ENCODE measurements at places on chromosomes 16 and 17. TPM values are rescaled to one million over a fixed set of nuclear protein-coding genes. Genes with fewer than 3 reads are reported as not detected.

The KIFC3 gene
- 67.5 TPM for total RNA-seq

The PMP22 gene
- total RNA-seq, result 121 TPM

The KRT40 gene
- not detected for total RNA-seq

The KRT36 gene
- not detected for total RNA-seq

The TMEM114 gene
- total RNA-seq, result not detected

The ATAD5 gene
- 1.3 TPM for total RNA-seq

The P2RX1 gene
- total RNA-seq, result 1.5 TPM

The HS3ST4 gene
- not detected for total RNA-seq

DNA sequence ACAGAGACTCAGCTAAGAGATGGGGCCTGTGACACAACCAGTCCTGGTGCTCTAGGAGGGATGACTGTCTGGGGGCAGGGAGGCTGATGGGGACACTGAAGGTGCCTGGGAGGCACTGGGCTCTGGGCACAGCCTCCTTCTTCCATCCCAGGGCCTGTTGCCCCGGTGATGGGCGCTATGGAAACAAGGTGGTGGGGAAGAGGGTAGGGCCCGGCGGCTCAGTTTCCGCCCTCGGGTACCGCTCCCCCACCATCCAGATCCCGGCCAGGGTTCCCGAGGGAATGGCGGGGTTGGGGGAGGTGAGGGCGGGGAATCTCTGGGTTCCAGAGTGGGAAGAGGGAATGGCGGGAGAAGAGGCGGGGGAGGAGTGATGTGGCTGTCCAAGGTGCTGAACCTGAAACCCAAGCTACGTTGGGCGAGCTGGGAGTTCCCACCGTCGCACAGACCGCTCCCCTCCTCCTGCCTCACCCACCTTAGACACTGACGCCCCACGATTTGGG, 981 bp downstream of the KCNH4 start:
- DNase-seq, result peak; percentile 50

DNA sequence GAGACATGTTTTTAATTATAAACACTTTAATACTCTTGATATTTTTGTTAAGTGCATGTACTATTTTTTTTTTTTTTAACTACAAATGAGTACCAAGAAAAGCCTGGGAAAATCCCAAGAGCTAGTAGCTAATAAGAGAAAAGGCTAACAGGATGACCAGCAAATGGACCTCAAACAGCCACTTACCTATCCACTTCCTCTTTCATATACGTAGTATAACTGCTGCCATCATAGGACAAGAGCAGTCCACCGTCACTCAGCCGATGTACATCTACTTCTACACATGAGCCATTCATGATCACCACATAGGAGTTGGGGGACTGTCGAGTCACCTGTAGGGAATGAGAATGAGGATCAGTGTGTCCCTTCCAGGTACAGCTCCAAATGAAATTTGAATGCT, 128.0 kb upstream of the C17orf78 start:
- no peak for DNase-seq

DNA sequence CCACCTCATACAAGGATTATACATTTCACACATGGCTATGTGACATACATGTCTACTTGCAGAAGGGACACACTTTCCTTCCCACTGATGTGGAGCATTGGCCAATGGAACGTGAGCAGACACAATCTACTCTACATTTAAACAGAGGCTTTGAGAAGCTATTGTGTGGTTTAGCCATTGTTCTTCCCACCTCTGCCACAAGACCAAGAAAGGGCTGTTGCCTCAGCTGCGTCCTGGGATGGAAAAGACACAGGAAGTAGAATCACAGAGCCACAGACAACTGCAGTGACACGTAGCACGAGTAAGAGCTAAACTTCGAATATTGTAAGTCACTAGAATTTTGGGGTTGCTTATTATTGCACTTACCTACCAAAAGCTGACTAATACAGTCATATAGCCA, 33.3 kb downstream of the PRKCB start:
- DNase-seq, result no peak

DNA sequence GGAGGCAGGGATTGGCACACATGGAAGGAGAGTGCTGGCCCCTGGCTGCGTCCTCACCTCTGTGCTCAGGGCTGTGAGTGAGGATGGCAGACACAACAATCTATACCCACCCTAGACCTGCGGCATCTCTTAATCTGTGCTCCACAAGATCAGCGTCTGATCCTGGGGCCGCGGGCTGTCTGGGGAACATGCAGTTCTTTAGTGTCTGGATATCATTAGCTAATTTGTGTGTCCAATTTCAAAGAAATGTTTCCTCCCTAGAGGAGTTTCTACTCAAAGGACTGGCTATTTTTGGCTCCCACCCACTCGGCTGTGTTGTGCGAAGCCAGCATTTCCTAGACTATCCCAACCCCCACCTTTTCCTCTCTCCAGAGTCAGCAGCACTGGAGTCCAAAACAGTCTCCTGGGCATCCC, 93.8 kb downstream of the GRIN2A start:
- DNase-seq, result peak; percentile 45

GRCh38 chr17:21774263-21774662, 81.9 kb downstream of the KCNJ18 start:
- no peak for DNase-seq

DNA sequence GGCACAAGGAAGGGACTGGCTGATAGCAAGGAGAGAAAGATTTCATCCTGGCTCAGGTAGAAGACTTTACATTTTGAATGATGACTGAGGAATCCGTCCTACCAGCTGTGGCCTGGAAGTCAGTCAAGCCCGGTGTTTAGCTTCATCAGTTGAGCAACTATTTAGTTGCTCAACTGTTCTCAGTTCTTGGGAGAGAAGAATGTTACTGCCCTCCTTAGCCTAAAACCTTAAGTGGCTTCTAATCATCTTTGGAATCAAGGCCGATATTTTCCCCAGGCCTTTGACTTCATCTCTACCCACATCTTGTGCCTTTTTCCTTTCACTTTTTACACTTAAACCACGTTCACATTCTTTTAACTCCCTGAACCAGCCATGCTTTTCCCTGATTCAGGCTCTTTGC, 17.3 kb upstream of the RBL2 start:
- DNase-seq, result no peak

GRCh38 chr17:82228278-82228841, 482 bp upstream of the SLC16A3 start:
- DNase-seq, result no peak

DNA sequence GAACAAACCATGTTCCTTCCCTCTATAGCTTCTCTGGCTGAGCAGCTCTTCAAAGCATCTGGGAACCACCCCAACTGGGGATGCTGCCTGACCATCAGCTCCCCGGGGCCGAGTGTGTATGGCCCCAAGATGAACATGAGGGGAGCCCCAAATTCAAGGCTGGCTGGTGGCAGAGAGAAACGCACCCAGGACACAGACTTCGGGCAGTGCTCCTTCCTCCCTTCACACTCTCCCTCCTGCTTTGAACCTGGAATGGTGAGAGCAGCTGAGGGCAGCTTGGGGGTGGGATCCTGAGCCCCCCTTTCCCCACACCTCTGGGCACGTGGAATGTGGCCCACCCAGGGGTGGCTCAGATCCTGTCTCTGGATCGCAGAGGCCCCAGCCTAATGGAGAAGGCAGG, 17.2 kb downstream of the TLE7 start:
- no peak for DNase-seq

DNA sequence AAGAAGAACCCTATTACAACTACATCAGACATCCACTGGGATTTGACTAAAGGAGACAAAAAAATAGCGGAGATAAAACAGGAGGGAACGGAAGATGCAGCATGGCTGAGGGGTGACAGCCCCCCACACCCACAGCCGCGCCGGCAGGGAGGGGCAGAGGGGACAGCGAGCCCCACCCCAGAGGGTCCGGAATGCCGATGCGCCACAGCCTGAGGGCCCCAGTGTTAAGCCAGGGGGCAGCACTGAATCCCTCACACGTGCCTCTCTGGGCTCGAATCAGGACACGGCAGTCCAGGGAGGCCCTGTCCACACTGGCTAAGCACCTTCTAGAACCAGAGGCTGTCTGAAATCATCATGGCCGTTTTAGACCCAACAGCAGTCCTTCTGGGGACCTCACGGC, 18.8 kb downstream of the MAP1LC3B start:
- DNase-seq, result no peak

GRCh38 chr17:66951605-66951953, 12.9 kb upstream of the CACNG4 start:
- no peak for DNase-seq

DNA sequence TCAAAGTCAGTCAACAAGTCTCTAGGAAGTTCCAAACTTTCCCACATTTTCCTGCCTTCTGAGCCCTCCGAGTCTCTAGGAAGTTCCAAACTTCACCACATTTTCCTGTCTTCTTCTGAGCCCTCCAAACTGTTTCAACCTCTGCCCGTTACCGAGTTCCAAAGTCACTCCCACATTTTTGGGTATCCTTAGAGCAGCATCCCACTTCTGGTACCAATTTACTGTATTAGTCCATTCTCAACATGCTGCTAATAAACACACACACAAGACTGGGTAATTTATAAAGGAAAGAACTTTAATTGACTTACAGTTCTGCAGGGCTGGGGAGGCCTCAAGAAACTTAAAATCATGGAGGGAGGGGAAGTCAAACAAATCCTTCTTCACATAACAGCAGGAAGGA, 169.0 kb upstream of the HS3ST3A1 start:
- DNase-seq, result no peak

GRCh38 chr16:86566601-86566965, at the start of gene FOXC2:
FOXC2 (plus strand) TSS chr16:86566829; CDS start chr16:86567336, 507 bp downstream.
- peak; percentile 92 for DNase-seq

DNA sequence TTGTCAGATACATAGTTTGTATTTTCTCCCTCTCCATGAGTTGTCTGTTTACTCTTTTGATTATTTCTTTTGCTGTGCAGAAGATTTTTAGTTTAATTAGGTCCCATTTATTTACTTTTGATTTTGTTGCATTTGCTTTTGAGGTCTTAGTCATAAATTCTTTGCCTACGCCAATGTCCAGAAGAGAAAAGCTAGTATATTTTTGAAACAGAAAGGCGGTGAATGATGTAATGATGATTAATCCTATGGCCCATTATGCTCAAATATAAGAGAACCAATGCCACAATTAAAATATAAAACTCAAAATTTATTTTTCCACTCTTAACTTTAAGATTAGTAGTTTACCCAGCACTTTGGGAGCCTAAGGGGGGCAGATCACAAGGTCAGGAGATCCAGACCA, 59.8 kb upstream of the SMIM36 start:
- no peak for DNase-seq

- DNase-seq, result no peak
Observed at GRCh38 chr16:17330044-17330443, 140.7 kb downstream of the XYLT1 start.

DNA sequence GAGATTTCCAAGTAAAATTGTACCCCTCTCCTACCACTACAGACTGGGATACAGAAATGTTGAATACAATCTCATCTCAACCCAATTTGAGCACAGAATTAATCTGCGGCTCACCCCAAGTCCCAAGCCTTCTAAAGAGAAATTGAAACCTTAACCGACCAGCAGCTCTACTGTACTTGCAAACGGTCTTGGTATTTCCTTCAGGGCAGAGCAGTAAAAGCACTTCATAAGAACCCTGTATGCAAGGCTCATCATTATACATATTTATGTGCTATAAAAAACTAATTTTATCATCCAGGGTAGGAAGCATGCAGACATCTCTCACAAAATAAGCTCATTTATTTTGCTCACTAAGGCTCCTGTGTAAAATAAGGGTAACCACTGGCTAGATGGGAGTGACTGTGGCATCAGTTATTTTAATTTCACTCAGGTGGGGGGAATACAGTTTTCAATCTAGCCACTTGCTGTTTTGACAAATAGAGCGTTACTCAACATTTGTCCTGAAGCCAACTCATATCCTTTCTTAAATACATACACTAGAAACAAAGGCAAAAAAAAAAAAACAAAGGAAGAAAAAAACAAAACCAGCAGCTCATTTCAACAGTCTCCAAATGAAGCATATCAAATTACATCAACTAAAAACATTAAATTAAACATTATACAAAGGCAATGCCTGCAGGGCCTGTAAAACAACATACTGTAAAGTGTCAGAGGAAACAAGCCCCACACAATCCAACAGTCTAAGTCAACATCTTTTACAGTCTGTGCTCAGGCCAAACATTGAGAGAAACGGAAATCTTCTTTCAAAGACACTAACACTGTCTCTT, 65.0 kb downstream of the PARN start:
- DNase-seq, result no peak

DNA sequence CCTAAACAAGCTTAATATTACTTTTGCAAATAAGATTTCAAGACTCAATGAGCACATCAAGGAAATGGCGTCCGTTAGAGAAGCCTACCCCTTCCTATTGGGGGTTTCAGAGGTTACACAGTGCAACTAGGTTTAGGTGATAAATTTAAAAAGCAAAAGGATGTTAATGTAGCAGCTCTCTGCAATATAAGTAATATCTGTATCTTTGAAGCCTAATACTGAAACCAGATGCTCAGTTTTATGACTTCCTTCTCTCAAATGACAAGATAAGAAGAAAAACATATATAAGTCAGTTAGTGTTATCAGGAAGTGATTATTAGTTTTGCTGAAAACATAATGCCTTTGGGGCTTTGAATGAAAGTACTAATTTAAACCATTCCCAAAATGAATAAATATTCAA, 54.3 kb upstream of the MED13 start:
- DNase-seq, result no peak

GRCh38 chr16:1265826-1266225, 10.0 kb downstream of the TPSD1 start:
- DNase-seq, result peak; percentile 9

DNA sequence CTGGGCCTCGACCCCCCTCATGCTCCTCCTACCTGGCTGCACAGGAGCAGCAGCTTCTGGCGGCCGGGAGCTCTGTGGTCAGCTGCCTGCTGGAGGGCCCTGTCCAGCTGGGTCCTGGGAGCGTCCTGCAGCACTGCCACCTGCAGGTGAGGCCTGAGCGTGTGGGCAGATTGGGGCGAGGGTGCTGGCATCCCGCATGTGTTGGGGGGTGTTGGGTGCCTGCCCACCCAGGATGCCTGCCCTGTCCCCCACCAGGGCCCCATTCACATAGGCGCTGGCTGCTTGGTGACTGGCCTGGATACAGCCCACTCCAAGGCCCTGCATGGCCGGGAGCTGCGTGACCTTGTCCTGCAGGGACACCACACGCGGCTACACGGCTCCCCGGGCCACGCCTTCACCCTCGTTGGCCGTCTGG, 16.5 kb downstream of the FCSK start:
- DNase-seq, result no peak

- DNase-seq, result no peak
Observed at GRCh38 chr16:67464565-67464964, 16.4 kb downstream of the ATP6V0D1 start.

- DNase-seq, result no peak
Observed at GRCh38 chr17:69650881-69651280, 236.4 kb downstream of the MAP2K6 start.

DNA sequence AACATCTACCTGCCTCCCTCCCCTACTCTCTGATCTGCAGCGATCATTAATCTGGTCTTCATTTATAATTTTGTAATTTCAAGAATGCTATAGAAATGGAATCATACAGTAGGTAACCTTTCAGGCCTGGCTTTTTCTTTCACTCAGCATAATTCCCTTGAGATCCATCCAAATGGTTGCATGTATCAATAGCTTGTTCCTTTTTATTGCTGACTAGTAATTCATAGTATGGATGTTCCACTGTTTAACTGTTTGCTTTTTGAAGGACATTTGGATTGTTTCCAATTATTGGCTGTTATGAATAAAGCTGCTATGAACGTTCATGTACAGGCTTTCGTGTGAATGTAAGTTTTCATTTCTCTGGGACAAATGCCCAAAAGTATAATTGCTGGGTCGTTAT, 125.2 kb downstream of the USP31 start:
- no peak for DNase-seq
